ENCODE measurements at places on chromosomes 3 and 15. TPM values are rescaled to one million over a fixed set of nuclear protein-coding genes. Genes with fewer than 3 reads are reported as not detected.

- DNase-seq = no peak
Observed at GRCh38 chr3:129793319-129793718, 100.2 kb downstream of the TMCC1 start.

DNA sequence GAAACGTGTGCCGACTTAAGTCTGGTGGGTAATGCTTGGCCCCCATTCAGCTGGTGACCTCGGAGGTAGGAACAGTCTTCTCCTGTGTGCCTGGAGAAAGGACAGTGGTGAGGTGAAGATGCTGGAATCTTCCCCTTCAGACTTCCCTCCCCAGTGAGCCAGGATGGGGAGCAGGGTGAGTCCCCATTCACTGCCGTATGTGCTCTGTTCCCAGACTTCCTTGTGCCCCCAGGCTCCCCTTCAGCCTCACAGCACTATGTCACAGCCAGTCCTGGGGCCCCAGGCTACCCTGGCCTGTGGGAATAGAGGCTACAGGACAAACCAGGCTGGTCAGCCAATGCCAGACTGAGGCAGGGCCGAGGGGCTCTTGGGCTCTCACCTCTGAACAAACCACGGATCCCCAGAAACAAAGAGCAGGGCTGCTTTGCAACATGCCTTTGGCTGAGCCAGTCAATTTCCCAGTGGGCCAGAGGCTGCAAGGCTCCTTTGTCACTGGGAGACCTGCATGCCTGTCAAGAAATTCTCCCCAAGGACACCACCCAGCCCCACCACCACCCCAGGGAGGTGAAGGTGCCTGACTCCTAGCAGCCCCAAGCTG lies 31.8 kb upstream of the HHATL start:
- no peak for DNase-seq

DNA sequence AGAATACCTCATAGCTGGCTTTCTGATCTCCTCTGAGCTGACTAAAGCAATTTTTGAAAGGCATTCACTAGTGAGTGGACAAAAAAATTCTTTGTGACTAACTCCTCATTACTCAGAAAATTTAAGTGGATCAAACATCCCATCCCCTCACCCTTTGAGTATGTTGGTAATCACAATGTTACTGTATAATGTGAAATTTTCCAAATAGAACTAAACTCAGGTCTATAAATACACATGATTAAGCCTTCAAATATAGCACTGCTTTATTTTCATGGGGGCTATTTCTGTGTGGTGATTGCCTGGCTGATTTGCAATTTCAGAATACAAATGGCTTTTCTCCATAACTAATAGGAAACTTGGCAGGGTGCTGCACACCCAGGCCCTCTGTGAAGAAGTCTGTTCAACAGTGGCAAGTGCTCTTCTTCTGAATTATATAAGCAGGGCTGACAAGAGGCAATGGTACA lies 45.9 kb upstream of the ACTC1 start:
- DNase-seq = no peak

- no peak for DNase-seq
Observed at GRCh38 chr15:94411285-94411684, 179.9 kb downstream of the MCTP2 start.

The ZPLD1 gene
- not detected for total RNA-seq

All from activated CD4-positive, alpha-beta memory T cell treated with anti-CD3 and anti-CD28 coated beads for 36 hours (primary cell).